ENCODE measurements at places on chromosomes 11 and 22.

DNA sequence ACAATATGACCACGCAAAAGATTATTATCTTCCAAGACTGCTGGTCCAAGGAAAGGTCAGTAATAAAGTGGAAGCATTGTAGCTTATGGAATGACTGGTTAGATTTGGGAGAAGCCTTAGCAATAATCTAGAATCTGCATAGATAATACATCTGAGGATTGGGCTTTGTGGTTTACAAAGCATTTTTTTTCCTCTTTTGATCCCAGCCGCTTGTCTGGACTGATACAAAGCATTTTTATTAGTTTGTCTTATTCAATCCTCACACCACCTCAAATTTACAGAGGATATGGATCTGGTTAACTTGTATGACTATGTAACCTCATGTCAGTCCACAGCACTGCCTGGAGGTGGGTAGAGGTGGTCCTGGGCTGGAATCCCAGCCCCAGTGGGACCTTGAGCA is 990 bp upstream of the THRSP start:
- DNase-seq, result no peak

- no peak for DNase-seq
These were observed 9.1 kb downstream of the BACE1-AS start for GRCh38 chr11:117300283-117300663.

GRCh38 chr22:35381424-35382009 is 621 bp downstream of the HMOX1 start:
- no peak for DNase-seq

- no peak for DNase-seq
These were observed 33.1 kb upstream of the MRGPRX1 start for GRCh38 chr11:18972336-18972735.

DNA sequence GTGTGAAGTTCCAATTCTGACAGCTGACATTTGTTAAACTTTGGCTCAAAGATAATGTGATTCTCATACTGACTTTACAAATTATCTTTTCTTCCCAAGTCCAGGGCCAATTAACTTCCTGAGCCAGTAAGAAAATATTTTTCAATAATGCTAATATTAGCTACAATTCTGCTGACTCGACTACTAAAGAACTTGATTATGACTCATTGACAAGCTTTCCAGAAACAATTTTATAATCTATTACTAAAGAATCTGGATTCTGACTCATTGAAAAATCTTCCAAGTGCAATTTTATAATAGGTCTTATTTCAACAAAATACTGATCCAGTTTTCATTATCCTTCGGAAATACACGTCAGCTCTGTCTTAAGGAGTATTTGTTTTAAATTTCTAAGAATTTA is 12.9 kb upstream of the XKR3 start:
- DNase-seq, result no peak

DNA sequence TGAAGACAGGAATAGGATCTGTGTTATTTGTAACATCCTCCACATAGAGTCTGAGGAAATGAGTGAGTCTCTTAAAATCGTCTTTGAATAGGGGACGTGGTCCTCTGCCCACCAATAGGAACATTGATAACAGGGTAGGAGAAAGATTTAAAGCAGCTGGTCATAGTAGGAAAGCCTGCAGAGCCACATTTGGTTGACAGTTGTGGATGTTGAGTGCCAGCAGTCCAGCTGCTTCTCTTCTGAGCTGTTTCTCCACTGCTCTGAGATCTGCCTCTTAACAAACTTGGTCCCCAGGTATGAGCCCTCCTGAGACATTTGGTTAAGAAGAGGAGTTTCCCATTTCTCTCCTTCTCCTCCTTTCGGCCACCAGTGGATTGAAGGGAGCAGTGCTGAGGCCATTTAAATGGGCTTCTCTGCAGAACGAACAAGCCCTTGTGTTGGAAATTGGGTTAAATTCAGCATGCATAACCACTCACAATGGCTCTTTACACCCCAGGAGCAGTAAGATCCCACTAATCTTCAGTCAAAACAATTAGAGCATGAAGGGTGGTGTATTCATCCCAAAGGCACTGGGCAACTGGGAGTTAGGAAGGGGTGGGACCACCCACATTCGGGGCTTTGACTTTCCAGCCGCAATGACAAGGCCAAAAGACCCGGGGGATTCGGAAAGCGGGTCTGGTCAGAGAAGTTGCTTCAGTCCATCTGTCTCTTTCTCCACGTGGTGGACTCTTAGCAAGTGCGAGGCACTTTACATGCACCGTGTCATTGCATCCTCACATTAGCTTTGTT is 32.3 kb downstream of the MIAT start:
- no peak for DNase-seq

GRCh38 chr11:70430671-70431574 is 32.6 kb downstream of the CTTN start:
- DNase-seq, result no peak

DNA sequence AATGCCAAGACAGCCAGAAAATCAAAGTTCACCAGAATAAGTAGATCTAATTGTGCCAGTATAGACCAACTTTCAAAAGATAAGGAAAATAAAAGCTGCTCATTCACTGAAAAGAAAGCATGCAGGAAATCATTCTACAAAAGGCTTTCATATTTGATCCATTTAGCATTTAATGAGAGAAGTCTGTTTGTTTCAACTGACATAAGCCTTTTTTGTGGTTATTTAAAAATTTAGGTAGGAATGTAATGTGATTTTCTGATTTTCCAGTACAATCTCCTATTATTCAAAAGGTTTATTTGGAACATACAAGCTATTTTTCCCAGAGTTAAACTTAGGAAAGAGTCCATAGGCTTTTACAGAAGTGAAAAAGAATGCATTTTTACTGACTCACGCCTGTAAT is 92.7 kb downstream of the SBF2 start:
- no peak for DNase-seq
